Thymus (tissue), 14 donors: ENCODE measurements at places on chromosomes 7 and 10. TPM values are rescaled to one million over a fixed set of nuclear protein-coding genes. Genes with fewer than 3 reads are reported as not detected.

DNA sequence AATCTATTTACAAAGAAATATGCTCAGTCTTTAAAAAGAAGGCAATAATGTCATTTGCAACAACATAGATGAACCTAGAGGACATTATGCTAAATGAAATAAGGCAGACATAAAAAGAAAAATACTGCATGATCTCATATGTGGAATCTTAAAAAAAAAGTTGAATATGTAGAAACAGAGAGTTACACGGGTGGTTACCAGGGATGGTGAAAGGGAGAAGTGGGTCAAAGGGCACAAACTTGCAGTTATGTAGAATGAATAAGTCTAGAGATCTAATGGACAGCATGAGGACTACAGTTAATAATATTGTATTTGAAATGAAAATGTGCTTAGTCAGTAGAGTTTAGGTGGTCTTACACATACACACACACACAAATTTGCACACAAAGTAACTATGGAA, 88.2 kb upstream of the CCDC71L start:
- DNase-seq = no peak

Gene FEZF1
- total RNA-seq = under 0.01 TPM

DNA sequence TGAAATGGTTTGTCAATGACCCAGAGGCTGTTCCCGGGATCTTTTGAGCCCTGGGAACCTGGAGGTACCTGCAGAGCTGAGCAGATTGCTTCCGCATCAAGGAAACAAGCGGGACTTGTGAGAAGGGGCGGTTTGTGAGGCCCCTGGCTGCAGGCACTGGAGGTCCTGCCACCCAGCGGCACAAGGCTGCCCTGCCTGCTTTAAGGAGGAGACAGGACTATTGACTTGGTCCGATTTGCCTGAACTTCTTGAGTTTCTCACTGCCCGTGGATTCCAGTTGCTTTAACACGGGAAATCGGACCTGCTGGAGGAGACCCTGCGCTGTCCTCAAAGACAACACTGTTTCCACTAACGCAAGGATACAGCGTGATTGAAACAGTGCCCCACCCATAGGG, 130.1 kb downstream of the DNAJB6 start:
- DNase-seq = no peak

- DNase-seq = no peak
Measured at GRCh38 chr10:112349521-112350085, 24.3 kb upstream of the ACSL5 start.

- no peak for DNase-seq
Measured at GRCh38 chr10:78432583-78432982, 398.9 kb downstream of the RPS24 start.

- DNase-seq = no peak
Measured at GRCh38 chr7:47427051-47427643, 154.8 kb downstream of the TNS3 start.

DNA sequence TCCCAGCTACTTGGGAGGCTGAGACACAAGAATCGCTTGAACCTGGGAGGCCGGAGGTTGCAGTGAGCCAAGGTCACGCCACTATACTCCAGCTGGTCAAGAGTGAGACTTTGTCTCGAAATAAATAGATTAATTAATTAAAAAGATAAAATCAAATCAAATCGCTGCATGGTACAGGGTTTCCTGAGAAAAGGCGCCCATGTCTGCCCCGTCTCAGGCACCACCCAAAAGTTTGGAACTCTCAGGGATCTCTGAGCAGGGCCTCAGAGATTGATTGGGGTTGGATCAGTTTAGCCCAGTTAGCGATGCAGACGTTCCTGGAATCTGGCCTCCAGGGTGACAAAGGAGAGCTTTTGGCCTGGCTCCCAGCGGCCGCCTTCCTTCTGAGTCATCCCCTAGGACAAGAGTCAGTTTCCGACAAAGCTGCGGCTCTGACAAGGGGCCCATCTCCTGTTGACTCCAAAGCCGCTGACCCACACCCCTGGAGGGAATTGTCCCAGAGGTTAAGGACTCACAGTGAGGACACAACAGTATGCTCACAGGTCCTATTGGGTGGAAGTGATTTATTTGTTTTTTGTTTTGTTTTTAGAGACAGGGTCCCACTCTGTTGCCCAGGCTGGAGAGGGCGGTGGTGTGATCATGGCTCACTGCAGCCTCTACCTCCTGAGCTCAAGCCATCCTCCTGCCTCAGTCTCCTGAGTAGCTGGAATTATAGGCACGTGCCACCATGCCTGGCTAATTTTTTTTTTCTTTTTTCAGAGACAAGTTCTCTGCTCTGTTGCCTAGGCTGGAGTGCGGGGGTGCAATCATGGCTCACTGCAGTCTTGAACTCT, 6.8 kb downstream of the ORAI2 start:
- DNase-seq = no peak

DNA sequence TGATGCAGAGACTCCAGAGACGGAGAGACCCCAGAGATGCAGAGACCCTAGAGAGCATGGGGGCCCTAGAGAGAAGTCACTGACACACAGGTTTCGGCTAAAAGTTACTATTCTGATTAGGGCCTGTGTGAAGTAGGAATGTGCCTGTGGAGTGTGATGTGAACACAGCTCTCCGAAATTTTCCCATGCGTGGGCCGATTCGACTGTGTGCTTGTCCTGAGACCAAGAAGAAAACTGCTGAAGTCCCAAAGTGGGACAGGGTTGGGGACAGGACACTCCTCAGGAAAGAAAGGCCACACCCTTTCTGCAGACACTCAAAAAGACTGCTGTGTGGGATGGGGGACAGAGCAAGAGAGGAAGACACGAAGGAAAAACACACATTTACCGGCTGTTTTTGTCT, 533.5 kb downstream of the PTPRN2 start:
- no peak for DNase-seq

- no peak for DNase-seq
Measured at GRCh38 chr10:44046605-44047004, 338.3 kb downstream of the CXCL12 start.

DNA sequence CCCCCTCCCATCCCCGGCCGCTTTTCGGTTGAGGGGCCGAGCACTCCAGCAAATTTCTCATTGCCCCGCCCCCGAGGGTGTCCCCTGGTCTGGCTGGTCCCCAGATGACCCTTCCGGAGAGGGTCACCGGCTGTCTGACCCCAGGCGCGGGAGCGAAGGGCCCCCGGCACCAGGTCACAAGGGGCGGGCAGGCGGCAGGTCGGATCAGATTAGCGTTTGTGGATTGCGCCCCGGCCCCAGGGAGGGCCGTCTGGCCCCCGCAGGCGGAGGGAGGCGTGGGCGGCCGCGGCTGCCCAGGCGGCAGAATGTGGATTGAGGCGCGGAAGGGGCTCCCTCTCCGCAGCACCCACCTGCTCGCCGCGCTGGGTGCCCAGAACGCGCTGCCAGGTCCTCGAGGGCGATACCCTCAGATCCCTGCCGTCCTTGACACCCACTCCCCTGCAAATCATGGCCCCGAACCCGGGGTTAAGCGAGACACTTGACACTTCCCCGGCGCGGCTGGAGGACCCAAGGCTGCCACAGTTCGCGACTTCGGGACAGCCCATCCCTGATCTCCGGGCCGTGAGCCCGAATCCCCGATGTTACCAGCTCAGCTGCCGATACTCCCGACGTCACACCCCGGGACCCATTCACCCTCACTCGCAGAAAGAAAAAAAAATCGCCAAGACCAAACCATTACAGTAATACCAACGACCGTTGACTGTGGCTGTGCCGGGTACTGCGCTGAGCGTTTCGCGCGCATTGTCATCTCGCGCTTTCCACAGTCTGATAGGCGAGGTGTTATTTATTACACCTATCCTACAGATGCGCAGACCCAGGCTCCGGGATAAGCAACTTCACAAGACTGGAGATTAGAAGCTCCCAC, 953 bp downstream of the NODAL start:
- DNase-seq = no peak

DNA sequence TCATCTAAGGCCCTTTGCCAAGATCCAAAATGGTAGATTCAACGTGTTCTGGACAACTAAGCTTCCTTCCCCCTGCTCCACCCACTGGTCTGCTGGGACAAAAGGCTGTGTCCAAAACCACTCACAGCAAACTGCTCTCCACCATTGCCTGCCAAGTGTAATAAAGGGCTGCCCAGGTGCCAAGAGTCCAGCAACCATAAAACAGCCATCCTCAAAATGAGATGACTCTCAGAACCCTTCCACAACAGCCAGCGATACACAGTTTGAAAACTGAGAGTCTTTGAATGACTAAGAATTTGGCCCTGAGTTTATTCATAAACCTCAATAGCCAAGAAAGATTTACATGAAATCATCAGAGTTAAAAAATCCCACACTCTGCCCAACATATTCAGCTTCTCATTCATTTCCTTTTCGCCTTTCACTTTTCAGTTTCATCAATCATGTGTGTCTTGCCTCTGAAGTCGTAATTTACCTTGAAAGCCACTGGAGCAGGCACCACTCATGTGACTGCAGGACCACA, 658.1 kb upstream of the MGMT start:
- no peak for DNase-seq

DNA sequence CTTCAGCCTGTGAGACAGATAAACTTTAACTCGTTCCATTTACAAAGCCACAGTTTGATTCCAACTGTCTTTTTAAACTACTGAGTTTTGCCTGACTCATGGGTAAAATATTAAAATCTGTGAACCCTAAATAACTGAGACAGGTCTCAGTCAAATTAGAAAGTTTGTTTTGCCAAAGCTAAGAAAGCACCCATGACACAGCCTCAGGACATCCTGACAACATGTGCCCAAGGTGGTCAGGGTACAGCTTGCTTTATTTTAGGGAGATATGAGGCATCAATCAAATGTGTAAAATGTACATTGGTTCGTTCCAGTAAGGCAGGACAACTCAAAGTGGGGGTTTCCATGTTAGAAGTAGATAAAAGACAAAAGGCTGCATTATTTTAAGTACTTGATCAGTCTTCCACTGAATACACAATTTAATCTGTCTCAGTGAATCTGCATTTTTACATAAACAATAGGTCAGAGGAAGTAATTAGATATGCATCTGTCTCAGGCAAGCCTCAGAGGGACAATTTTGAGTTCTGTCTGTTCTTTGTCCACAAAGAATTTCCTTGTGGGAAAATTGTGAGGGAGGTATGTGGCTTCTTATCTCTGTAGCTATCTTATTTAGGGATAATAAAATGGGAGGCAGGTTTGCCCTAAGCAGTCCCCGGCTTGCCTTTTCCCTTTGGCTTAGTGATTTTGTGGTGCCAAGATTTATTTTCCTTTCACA, 11.0 kb upstream of the PIP start:
- no peak for DNase-seq

DNA sequence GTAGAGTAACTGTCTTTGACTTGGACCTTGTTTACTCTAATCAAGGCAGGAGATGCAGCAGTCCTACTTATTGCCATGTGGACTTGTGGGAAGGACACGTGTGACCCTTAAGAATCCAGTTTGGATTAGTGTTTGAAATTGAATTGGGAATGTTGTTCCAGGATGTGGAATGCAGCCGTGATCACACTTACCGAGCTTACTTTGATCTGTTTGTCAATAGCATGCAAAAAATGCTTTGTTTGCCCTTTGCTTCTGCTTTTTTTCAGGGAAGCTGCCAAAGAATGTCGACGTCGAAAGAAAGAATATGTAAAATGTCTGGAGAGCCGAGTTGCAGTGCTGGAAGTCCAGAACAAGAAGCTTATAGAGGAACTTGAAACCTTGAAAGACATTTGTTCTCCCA, 84.7 kb downstream of the CREM start:
- no peak for DNase-seq

GRCh38 chr7:70344726-70345125, 746.5 kb downstream of the AUTS2 start:
- no peak for DNase-seq

- no peak for DNase-seq
Measured at GRCh38 chr7:48177271-48177670, 6.0 kb downstream of the ABCA13 start.

Gene ITIH5
- total RNA-seq = 1.2 TPM

Gene DHX32
- total RNA-seq = 13.6 TPM

Gene ANKRD22
- total RNA-seq = 15.5 TPM

Gene NME8
- 1.0 TPM for total RNA-seq

DNA sequence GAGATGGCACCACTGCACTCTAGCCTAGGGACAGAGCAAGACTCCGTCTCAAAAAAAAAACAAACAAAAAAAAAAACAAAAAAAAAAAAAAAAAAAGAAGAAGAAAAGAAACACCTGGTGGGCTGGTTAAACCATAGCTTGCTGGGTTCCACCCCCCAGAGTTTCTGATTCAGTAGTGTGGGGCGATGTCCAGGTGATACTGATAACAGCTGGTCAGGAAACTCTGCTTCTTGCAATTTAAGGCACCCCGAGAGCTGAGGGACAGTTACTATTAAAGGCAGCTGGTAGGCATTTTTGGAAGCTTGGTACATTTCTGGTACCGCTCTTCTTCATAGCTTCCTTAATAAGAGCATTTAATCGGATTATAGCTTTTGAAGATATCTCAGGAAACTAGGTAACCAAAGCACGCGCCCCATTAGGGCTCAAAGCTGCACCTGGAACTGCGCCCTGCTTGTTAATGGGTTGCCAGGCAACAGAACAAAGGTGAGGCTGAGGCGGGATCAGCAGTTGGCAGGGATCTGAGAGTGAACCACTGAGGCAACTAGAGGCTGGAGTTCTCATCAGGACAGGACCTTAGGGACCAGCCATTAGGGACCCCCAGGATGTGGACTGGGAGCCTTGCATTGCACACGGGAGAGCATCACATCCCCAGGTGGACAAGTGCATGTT, 6.5 kb upstream of the SDK1 start:
- no peak for DNase-seq

GRCh38 chr10:28571265-28571664, 38.3 kb downstream of the WAC start:
- no peak for DNase-seq

Gene C10orf105
- total RNA-seq = 0.42 TPM

DNA sequence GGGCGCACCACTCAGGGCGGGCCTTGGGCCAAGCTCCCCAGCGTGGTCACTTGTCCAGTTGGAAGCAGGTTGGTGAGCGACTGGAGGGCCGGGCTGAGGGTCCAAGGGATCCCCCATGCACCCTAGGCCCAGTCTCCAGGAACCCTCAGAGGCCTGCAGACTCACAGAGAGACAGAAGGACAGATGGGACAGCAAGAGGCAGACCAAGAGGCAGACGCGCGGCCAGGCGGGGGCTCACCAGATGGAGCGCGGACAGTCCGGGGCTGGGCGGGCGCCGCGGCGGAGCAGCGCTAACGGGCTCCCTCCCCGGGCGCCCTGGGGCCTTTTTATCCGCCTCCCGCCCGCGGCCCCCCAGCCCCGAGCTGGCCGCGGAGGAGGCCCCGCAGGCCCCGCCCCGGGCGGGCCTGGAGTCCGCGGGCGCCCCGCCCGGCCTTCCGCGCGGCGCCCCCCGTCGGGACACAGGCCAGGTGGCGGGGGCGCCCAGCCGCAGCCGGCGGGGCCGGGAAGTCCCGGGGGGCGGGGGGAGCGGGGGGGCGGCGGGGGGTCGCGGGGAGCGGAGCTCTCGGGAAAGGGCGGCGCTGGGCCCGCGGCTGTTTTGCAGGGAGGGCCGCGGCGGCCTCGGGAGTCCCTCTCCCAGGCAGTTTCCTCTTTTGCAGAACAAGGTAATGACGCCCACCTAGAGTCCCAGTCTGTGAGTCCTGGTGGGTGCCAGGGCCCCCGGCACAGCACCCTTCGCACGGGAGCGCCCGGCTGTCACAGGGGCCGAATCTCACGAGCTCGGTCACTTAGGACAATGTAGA, at the start of gene LOXL4:
Gene LOXL4, minus strand, starts transcription at position 301 of the 800 bp plus-strand sequence. CDS start 5,175 bp downstream, outside the sequence.
- DNase-seq = no peak

Gene OR2A12
- not detected for total RNA-seq

Gene FFAR4
- 0.14 TPM for total RNA-seq

- DNase-seq = no peak
Measured at GRCh38 chr7:143315776-143316175, at the start of gene CLCN1. Gene CLCN1, plus strand, starts transcription at chr7:143316111. Its CDS starts 102 bp downstream, at chr7:143316213.

Gene OR13A1
- total RNA-seq = 0.28 TPM
